ENCODE measurements at places on chromosomes 5 and 9.

DNA sequence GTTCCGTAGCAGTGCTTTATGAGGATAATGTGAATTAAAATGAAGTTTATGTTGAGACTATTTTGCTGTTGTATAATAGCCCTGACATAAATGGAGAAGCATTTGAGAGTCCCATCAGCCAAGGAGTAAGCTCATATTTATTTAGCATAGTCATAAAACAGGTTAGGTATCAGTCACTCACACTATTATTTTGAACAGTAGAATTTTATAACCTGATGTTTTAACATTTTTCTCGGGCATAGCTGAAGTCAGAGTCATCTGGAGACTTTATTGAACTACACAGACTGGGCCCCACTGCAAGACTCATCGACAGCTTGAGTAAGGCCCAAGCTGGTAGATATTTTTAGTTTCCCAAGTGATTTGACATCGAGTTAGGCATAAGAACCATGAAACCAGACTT, 620.3 kb upstream of the WWC1 start:
- no peak for DNase-seq

DNA sequence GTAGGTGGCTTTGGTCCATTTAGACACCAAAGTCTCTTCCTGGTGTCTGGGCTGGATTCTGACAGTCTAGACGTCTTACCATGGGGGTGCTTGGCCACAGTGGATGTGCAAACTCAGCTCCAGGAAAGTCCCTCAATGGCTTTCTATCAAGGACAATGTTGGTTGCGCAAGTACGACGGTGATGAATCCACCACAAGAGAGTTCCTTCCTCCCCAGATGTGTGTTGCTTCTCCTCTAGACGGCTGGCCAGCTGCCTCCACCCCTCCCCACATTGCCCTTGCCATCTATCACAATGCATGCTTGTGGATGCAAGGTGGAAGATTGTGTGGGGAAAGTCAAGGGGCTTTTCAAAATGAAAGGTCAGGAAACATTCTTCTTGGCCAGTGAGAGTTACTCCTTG, 89.7 kb upstream of the IRX2 start:
- DNase-seq: no peak

DNA sequence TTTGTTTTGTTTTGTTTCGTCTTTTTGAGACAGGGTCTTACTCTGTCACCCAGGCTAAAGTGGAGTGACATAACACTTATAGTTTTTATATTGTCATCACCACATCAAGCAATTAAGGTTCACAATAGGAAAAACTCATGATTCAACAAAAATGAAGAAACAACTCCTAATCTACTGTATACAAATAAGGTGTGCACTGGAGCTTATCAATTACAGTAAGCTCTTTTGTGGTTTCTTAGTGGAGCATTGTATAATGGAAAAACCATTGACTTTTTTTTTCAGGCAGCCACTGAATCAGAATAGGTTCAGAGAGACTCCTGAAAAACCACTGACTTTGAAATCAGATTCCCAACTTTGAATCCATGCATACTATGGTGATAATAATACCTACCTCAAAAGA, 10.8 kb upstream of the PLIN2 start:
- no peak for DNase-seq

GRCh38 chr9:21392270-21392669, 7.1 kb upstream of the IFNA2 start:
- DNase-seq: peak; percentile 6

- no peak for DNase-seq
These were observed 116.8 kb upstream of the SHB start for GRCh38 chr9:38185647-38186403.

DNA sequence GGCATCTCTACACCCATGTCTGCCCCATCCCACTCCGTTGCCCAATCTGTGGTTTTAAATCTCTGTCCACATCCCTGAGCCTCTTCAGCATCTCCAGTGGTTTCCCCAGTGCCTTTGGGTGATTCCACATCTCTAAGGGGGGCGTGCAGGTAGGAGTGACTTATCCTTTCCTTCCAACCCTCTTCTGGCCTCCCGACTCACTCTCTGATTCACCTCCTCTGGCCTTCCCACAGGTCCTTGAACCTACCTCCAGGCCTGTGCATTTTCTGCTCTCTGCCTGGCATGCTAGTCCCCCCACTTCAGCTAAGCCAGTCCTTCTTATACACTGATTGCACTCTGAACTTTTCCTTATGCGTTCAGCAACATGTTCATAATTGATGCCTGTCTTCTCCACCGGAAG, 99.0 kb downstream of the RALGPS1 start:
- DNase-seq: no peak

- DNase-seq: no peak
These were observed 13.0 kb downstream of the PTGES2 start for GRCh38 chr9:128114326-128115186.

DNA sequence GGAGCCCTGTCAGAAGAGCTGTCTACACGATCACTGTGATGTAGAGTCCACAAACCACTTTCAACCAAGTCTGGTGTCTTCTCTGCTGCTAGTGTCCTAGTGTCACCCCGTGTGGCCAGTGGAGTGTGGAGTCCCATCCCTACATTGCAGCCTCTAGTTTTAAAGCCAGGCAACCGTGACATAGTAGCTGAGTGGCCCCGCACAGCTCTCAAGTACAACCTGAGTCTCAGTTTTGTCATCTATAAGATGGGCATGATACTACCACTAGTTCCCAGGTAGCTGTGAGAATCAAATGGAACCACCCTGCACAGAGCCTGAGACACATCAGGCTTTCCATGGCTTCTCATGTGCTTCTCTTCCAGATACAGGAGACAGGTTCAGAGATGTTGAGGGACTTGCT, 43.2 kb upstream of the AKNA start:
- DNase-seq: no peak

- DNase-seq: no peak
These were observed 21.4 kb downstream of the SLC22A4 start for GRCh38 chr5:132315529-132316067.

- no peak for DNase-seq
These were observed 736.3 kb downstream of the TAF11L14 start for GRCh38 chr5:18370531-18370930.

- DNase-seq: no peak
These were observed 18.2 kb downstream of the PPP2R2B start for GRCh38 chr5:146860213-146860893.

- peak; percentile 48 for DNase-seq
These were observed 66.1 kb downstream of the HAPLN1 start for GRCh38 chr5:83654427-83654994.
